ENCODE measurements at places on chromosomes 5 and 9.

GRCh38 chr5:92568522-92568921 lies 1012.5 kb downstream of the NR2F1-AS1 start:
- DNase-seq: no peak

GRCh38 chr5:95712347-95712958 lies 18.7 kb upstream of the RHOBTB3 start:
- DNase-seq: no peak

GRCh38 chr5:78604689-78605285 lies 43.8 kb downstream of the LHFPL2 start:
- no peak for DNase-seq

- DNase-seq: no peak
These were observed 47.3 kb downstream of the MTRR start for GRCh38 chr5:7916171-7916804.

DNA sequence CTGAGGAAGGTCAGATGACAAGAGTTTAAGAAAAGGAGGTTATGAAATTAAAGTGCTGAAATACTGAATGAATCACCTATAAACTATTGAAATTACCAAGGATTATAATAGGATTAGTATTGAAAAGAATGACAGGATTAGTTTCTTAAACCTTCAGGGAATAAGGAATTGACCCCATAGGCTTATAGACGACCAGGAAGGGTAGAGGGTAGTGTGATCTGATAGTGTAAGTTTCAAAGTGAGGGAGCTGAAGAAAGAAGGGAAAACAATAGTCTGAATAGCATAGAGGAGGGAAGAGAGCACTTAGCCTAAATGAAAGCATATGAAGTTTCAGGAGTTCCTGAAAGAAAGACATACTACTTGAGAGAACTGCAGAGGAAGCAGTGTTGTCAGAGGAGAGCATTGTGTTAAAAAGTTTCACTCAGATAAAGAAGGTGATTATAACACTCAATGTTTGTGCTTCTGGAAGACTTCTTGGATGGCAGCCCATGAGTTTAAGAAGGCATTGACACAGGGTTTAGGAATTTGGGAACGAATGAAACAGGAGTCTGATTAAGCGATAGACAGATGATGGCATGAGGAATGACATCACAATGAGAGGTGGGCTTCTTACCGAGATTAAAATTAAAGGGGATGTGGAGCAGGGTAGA lies 557.9 kb upstream of the GRAMD2B start:
- DNase-seq: no peak

All from lower lobe of right lung (tissue), 2 donors.